Epithelial cell of umbilical artery (primary cell): ENCODE measurements at places on chromosomes 3 and 15. TPM values are rescaled to one million over a fixed set of nuclear protein-coding genes. Genes with fewer than 3 reads are reported as not detected.

WWTR1 gene
- total RNA-seq, result 138 and 147 TPM in 2 replicates

EFL1 gene
- total RNA-seq, result 22.1 and 33.9 TPM in 2 replicates

CAMK1 gene
- 39.6 and 59.9 TPM in 2 replicates for total RNA-seq

EBLN2 gene
- 2.9 and 10.0 TPM in 2 replicates for total RNA-seq

SEC22A gene
- total RNA-seq, result 46.1 and 57.8 TPM in 2 replicates

MPI gene
- 63.3 and 128 TPM in 2 replicates for total RNA-seq

PAK2 gene
- 33.1 and 33.9 TPM in 2 replicates for total RNA-seq

GOLGA8R gene
- total RNA-seq, result 0.97 and 1.4 TPM in 2 replicates

VIPR1 gene
- 0.32 and 0.46 TPM in 2 replicates for total RNA-seq

REC114 gene
- not detected in 2 replicates for total RNA-seq

DTWD1 gene
- total RNA-seq, result 15.6 and 25.8 TPM in 2 replicates

BOC gene
- 0.15 and 0.32 TPM in 2 replicates for total RNA-seq
